OCI-LY7 (cell line): ENCODE measurements at places on chromosomes 6 and 20. TPM values are rescaled to one million over a fixed set of nuclear protein-coding genes. Genes with fewer than 3 reads are reported as not detected.

DNA sequence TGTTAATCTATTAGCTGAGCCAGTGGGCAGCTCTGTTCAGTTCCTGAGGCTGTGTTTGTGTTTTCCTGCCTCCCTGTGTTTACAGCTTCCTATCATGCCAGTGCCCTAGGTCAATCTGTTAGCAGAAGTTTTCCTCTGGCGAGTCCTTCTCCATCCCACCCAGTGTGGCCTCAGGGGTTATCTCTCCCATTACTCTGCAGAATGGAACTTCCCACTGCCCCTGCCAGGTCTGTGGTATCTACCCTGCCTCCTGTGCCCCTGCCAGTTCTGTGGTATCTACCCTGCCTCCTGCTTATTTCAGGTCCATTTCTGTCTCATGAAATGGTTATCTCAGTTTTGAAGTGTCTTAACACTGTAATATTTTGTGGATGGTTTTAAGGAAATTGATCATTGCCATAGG, 63.1 kb downstream of the SLX4IP start:
- DNase-seq = no peak

- no peak for DNase-seq
These were observed 13.6 kb downstream of the STMND1 start for GRCh38 chr6:17115251-17116116.

- DNase-seq = no peak
These were observed 93.5 kb downstream of the RPS12 start for GRCh38 chr6:132907914-132908313.

DNA sequence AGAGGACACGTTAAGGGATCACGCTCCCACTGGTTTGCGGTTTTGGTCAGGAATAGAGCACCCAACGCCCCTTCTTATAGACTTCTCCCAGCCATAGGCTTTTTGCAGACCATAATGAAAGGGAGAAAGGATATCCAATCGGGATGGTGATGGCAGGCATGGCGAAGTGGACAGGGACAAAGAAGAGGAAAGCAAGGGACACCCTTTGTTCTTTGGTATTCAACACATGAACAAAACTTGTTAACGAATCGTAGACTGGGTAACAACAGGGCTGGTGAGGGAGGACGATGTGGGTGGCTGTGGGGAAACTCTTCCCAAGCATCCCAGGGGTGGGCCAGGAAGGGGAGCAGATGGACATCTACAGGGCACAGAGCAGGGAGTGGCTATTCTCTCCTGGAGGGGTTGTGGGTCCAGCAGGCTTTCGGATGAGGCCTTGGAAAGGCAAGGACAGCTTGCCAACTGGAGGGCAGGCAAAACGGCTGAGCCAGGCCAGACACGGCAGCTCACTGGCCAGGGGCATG, 1.4 kb upstream of the HSP90AB1 start:
- DNase-seq = no peak

- DNase-seq = no peak
These were observed 51.5 kb downstream of the PREX1 start for GRCh38 chr20:48776306-48776705.

DNA sequence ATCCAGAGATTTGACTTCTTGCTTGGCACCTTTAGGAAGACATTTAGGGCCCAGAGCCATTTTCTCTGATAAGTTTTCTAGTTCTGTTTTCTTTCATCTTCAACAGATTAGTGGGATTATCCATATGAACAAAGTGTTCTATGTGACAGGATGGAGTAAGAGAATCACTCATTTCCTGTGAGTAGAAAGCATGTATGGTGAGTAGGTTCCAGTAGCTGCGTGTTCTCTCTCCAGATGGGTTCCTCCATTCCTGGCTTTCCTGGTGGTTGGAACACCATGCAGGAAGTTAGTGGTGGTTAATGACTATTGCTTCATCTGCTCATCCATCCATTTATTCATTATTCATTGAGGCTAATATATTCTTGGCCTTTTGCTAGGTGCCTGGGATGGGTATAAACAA, 54.0 kb downstream of the EFCAB8 start:
- no peak for DNase-seq

GRCh38 chr6:99013145-99013544, 65.4 kb upstream of the FBXL4 start:
- DNase-seq = no peak

Gene ZC2HC1B
- total RNA-seq = not detected in 2 replicates

DNA sequence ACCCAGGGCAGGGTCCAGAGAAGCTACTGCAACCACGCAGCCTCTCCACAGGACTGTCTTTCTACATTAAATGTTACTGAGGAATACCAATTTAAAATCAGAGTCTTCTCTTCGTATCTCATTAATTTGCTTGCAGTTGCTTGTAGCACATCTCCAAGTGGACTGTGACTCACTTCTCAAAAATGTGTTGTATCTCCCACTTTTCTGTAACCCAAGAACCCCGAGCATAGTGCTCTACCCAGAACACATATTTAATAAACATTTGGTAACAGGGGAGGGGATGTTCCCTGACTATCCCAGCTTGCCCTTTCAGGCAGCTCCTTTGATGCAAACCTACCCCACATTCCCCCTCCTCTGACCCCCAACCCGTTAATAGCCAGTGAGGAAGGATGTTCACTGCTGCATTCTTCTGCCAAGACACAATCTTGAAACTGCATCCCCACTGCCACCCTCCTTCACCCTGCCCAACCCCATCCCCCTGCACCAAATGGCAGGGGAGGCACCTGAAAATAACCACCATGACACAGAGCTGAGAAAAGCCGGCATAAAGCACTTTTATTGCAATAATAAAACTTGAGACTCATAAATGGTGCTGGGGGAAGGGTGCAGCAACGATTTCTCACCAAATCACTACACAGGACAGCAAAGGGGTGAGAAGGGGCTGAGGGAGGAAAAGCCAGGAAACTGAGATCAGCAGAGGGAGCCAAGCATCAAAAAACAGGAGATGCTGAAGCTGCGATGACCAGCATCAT, 24.2 kb downstream of the FKBP1A start:
- no peak for DNase-seq

GRCh38 chr6:124885171-124885570, 77.1 kb upstream of the RNF217 start:
- DNase-seq = no peak

GRCh38 chr6:5524110-5524509, 262.8 kb downstream of the FARS2 start:
- DNase-seq = no peak

Gene SLC24A3
- total RNA-seq = not detected in 2 replicates

Gene PLG
- 2.3 and 3.4 TPM in 2 replicates for total RNA-seq

Gene ETV7
- total RNA-seq = not detected in 2 replicates
